Hindlimb muscle (tissue), 1 donor: ENCODE measurements at places on chromosomes 4 and X.

GRCh38 chr4:131509521-131509920 is 1639.6 kb upstream of the PCDH10 start:
- DNase-seq, result peak; percentile 5

DNA sequence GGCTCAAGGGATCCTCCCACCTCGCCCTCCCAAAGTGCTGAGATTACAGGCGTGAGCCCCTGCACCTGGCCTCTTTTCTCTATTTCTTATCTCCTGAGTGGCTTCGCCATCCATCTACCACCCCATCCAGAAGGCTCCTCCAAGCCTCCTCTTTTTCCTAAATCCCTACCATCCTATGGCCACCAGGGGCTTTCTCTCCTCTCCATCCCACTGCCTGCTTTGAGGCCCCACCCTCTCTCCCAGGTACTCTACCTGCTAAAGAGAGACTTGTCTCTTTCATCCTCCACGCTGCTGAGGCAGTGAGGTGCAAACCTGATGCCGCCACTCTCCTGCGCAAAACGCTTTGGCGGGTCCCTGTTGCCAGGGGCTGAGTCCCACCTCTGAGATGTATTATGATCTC is 7.0 kb downstream of the RS1 start:
- no peak for DNase-seq

DNA sequence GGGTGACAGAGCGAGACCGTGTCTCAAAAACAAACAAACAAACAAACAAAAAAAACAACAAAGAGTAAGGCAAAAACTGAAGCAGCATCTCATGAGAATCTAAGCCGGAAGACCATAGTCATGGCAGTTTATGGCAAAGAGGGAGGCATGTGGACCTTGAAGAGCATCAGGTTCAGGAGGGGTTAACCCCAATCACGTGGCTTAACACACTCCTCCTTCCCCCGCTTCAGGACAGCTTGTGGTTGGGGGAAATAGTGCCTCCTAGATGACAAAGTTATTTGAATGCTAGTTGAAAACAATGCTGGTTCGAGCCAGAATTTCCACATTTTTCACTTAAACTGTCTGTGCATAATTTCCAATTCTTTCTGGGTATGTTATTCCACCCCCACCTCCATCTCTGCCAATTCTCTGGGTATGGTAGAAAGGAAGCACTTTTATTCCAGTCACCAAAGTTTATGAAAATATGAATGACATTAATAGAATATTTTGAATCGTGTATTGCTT is 11.7 kb upstream of the MAP7D3 start:
- DNase-seq, result no peak

GRCh38 chr4:71270901-71271300 is 67.9 kb upstream of the SLC4A4 start:
- no peak for DNase-seq

DNA sequence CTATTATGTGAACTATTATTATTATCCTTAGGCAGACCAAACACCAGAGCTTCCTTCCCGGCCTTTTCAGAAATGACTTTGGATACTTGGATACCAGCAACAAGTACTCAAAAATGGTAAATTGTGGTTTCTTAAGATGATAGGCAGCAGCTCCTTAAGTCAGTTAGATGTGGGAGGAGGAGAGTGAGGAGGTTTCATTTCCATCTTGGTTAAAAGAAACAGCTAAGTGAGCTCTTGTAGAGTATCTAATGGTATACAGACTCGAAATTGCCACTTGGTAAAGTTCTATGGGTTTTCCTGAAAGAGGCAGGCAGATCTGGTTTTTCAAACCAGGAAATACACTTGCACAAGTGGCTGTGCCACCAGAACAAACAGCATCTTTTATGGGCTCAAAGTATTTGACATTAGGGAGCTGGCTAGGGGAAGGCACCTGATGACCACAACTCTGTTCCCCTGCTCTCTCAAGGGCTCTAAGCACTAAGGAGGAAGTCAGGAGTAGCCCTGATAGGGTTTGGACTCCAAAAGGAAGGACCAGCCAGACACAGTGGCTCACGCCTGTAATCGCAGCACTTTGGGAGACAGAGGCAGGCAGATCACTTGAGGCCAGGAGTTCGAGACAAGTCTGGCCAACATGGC is 130.9 kb downstream of the TMEM164 start:
- DNase-seq, result no peak

DNA sequence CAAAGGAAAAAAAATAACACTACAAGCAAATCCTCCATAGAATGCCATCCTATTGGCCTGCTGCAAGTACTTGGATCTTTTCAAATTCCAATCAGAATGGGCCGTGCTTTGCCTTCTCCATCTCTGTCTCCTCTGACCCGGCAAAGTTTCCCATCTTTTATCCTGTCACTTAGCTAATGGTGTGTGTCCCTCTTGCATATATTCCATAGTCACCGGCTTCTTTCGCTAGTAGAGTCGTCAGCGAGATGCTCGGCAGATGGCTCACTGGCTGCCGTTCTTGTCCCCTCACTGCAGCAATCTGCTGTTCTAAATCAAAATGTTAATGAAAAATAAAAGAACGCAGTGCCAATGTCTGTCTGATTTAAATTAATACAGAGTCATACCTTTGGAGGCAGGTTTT is 22.1 kb downstream of the GRIA3 start:
- DNase-seq, result no peak

- DNase-seq, result no peak
These were observed 98.7 kb downstream of the CFAP299 start for GRCh38 chr4:80434238-80434637.

- no peak for DNase-seq
These were observed 59.0 kb upstream of the TAB3 start for GRCh38 chrX:30948051-30948450.

DNA sequence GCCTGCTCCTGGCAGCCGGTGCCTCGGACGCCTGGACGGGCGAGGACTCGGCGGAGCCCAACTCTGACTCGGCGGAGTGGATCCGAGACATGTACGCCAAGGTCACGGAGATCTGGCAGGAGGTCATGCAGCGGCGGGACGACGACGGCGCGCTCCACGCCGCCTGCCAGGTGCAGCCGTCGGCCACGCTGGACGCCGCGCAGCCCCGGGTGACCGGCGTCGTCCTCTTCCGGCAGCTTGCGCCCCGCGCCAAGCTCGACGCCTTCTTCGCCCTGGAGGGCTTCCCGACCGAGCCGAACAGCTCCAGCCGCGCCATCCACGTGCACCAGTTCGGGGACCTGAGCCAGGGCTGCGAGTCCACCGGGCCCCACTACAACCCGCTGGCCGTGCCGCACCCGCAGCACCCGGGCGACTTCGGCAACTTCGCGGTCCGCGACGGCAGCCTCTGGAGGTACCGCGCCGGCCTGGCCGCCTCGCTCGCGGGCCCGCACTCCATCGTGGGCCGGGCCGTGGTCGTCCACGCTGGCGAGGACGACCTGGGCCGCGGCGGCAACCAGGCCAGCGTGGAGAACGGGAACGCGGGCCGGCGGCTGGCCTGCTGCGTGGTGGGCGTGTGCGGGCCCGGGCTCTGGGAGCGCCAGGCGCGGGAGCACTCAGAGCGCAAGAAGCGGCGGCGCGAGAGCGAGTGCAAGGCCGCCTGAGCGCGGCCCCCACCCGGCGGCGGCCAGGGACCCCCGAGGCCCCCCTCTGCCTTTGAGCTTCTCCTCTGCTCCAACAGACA is 4.4 kb downstream of the SOD3 start:
- DNase-seq, result no peak

DNA sequence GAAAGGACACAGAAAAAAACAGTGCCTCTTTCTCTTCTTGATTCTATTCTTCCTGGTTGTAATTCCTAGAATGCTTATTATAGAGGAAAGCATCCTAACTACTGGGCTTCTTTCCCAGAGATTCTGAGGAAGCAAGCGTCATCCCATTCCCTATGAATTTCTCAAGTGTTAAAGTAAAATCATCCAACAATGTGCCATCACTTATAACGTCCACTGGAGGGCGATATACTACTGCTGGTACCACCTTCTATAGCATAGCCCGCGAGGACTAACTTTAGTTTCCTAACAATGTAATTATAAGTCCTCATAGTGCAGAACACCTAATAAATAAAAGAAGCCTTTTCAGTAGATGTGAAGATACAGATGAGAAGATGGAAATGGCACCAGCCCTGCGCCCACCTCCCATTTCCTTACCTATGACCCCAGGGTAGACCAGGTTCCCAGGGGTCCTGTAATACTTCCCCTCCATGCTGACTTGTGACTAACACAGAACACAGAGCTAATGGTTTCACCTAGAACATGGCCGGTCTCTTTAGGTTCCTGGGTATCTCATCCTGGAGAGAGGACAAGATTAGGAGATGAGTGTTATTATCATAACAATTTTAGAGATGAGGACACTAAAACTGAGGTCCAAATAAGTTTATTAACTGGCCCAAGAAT is 4.2 kb downstream of the CENPVL3 start:
- DNase-seq, result peak; percentile 17

DNA sequence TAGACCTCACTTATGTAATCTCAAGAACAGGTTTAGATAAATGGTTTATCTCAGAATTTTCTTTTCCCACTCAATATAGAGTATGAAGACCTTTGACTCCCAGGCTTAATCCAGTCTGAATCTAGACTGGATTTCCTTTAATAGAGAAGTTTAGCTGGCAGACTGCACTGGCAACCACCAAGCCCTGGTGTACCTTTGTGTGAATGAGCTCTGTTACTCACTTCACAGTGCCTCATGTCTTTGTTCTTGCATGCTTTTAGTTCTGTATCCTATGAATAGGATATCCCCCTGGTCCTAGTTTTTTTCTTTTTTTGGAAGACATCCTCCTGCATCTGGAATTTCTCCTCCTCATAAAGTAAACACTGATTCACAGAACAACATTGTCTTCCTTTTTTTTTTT is 53.2 kb upstream of the MCUB start:
- no peak for DNase-seq

GRCh38 chr4:15515106-15515505 is 45.4 kb downstream of the CC2D2A start:
- no peak for DNase-seq

- DNase-seq, result no peak
These were observed 35.1 kb downstream of the CFAP299 start for GRCh38 chr4:80370635-80371034.

- DNase-seq, result no peak
These were observed 2.0 kb upstream of the HPGD start for GRCh38 chr4:174524242-174524641.

GRCh38 chr4:115278830-115279229 is 165.4 kb upstream of the NDST4 start:
- DNase-seq, result no peak

DNA sequence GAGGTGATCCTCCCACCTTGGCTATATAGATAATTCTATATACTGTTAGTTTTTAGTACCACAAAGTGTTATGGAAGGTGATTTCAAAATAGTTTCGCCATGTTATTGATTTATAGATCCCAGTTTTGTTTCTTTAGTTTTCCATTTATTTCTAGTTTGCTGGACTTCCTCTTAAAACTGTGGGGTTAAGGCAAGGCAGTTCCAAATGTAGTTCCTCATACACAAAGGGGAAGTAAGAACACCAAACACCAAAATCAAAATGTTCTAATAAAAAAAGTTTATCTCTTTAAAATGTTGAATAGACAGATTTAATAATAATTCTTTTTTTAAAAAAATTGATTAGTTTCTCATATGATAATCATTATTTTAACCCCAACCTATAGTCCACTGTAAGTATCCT is 6.8 kb upstream of the CISD2 start:
- no peak for DNase-seq

- no peak for DNase-seq
These were observed 184.7 kb upstream of the HCCS start for GRCh38 chrX:10926404-10926803.

DNA sequence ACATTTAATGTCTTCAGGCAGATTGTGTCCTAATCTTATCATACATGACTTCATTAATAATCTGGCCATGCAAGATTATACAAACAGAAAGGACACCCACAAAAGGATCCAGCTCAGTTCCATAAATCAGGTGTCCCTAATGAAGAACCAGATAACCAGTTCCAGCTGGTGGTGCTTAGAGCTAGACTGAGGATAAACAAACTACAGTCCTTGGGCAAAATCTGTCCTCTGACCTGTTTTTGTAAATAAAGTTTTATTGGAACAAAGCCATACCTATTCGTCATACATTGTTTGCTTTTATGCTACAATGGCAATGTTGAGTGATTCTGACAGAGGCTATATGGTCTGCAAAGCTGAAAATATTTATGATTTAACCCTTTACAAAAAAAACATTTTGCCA is 199.5 kb downstream of the MID1IP1 start:
- DNase-seq, result no peak

DNA sequence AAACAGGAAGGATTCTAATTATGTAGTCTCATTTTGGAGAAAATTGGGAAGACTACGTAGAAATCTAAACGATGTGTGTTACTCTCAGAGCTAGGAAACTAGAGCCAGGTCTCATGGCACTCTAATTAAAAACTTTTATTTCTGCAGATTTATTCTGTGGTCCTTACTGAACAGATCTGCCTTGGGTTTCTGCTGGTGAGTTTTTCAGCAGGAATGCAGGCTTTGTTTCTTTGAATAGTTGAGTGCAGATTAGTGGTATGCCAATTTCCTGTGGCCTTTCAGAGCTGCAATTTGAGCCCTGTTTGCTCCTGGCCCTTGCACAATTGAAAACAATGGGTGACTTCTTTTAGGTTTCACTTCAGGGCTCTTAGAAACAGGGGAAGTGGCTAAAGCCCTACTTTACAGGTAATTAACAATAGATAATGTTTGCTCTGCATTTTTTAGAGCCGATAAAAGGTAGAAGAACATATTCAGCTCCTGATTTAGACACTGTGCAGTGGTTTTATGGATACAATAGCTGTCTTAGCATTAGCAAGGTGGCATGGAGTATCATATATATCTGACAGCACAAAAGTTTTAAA is 21.8 kb downstream of the SPRY1 start:
- no peak for DNase-seq

GRCh38 chr4:71941001-71941400 is 90.8 kb upstream of the NPFFR2 start:
- DNase-seq, result no peak

DNA sequence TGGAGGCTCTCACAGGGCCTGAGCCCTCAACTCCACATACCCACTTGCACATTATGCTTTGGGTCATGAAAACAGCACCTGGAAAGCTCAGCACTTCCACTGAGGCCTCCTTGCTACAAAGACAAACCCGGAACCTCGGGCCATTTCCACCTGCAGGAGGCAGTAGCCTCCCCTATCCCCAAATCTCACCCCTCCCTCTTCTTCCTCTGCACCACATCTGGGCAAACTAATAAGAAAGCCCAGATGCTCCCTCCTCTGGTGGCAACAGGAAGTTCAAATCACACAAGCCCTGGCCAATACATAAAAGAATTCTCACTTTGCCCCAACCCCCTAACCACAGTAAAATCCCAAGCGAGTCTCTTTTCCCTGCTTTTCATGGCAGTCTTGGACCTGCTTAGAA is 136.4 kb downstream of the MAPK10 start:
- no peak for DNase-seq

GRCh38 chr4:80150387-80151180 is 46.7 kb upstream of the PRDM8 start:
- no peak for DNase-seq
